ENCODE measurements at places on chromosomes 2 and 18.

- DNase-seq = no peak
These were observed 186.3 kb downstream of the TMEM163 start for GRCh38 chr2:134532537-134532936.

- no peak for DNase-seq
These were observed 90.5 kb upstream of the MYO3B start for GRCh38 chr2:170087413-170087793.

DNA sequence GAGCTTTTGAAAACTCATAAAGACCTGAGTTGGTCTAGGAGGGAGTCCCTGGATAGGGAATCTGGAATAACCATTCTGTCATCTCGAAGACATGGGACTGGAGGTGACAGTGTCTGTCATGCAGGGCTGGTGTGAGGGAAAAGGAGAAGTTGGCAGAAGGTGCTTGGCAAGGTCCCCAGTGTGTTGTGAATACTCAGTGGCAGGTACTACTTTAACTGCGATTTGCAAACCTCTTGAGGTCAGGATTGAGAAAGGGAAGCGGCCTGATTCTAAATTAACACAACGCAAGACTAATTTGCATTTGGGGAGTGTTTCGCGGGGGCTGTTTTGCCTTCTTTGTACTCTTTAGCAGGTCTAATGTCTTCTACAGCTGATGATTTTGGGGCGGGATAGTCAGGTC lies 77.0 kb upstream of the TMEM200C start:
- DNase-seq = no peak

DNA sequence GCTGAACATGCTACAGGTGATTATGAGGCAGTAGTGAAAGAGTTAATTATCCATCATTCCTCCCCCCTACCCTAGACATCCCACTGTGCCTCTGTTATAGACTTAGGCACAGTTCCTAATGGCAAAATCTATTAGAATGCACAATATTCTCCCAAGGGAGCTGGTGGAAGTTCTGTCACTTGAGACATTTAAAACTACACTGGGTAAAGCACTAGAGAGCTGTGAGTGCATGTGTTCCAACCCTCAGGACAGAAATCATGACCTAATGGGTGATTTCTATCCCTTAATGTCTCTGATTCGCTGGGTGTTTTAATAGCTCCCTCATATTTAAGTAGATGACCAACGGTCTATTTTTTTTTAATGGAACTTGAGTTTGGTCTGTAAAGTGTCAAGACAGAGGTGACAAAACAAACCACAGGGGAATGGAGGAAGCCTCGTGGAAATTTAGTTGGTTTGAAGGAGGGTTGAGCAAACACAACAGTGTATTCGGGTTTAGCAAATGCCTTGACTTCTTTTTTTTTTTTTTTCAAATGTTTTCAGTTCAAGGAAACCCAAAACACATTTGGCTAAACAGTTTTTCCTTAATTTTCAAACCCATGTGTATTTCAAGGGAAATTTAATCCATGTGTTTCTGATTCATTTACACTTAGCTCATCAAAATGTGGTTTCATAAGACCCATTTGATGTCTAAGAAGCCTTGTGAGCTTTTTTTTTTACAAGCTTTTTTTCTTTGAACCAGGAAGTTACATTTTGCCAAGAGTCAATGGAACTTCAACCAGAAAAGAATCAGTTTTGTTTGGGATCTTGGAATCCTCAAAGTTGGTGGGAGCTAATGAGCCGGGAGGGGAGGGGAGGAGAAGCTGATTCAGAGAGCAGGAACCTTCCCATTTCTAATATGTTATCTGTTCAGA lies 665.1 kb upstream of the ZEB2 start:
- DNase-seq = no peak

DNA sequence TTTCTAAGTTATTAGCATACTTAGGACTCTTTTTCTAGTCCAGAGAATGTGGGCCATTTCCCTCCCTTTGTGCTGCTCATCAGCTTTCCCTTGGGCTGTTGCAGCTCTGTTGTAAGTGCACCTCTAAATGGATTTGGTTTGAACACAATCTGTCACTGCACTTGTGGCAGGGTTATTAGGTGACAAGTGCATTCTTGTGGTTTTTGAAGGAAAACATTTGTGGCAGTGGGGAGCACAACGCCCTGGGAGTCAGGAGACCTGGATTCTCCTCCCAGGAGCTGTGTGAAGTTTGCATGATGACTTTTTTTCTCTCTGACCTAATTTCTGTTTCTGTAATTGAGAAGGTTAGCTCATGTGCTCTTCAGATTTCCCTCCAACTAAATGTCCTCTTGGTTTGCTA lies 630.9 kb upstream of the FAM98A start:
- no peak for DNase-seq

GRCh38 chr2:51387235-51387634 lies 355.3 kb upstream of the NRXN1 start:
- no peak for DNase-seq

DNA sequence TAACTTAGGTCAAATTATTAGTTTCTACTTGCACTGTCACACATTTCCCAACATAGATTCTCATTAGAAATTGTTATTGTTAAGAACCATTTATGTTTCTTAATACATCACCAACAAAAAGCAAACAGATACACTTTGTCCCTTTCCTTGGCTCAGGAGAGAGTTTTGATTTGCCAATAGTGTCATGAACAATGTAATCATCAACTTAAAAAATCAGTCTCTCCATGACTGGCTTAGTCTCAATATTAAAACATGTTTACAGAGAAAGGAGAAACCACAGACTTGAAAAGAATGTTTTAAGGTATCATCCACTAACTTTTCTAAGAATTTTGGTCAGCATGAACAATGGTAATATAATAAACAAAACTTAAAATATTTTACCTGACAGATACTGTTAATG lies 416.5 kb upstream of the KCNH7 start:
- DNase-seq = no peak

DNA sequence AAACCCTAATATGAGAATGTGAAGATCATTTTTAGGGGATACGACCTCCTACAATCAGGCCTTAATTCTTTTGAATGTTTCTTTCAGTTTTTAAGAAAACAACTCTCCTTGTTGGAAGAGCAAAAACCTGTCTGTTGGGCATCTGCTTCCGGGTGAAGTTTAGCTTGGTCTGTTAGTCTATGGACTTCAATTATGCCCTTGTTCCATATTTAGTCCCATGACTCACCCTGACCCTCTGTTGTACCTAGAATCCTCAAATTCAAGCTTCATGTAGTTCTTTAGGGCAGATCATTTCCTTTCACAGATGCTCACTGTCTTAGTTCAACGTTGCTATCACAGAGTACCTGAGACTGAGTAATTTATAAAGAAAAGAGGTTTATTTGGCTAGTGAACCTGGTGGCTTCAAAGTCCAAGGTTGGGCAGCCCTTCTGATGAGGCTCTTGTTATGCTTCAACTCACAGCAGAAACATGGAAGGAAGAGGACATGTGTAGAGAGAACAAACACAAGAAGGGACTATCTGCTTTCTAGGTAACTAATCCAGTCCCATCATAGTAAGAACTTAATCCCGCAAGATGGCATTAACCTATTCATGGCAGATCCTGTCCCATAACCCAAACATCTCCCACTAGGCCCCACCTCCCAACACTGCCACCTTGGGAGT lies 82.5 kb upstream of the SERPINE2 start:
- no peak for DNase-seq

DNA sequence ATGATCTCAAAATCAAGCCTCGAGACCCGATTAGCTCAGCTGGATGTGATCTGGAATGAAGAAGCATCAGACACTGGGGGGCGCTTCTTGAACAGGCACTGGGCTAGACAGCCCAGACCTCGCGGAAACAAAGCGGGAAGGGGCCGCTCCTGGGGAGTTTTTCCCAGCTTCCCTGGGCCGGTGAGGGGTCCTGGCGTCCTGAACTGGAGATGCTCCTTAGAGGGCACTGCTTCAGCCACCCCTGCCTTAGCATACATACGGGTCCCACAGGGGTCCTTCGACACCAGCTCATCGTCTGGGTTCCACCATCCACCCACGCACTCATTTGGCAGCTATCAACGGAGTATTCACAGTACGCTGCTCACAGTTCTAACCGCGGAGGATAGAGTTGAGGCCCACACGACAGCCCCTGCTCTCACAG lies 146.7 kb downstream of the TSN start:
- no peak for DNase-seq

DNA sequence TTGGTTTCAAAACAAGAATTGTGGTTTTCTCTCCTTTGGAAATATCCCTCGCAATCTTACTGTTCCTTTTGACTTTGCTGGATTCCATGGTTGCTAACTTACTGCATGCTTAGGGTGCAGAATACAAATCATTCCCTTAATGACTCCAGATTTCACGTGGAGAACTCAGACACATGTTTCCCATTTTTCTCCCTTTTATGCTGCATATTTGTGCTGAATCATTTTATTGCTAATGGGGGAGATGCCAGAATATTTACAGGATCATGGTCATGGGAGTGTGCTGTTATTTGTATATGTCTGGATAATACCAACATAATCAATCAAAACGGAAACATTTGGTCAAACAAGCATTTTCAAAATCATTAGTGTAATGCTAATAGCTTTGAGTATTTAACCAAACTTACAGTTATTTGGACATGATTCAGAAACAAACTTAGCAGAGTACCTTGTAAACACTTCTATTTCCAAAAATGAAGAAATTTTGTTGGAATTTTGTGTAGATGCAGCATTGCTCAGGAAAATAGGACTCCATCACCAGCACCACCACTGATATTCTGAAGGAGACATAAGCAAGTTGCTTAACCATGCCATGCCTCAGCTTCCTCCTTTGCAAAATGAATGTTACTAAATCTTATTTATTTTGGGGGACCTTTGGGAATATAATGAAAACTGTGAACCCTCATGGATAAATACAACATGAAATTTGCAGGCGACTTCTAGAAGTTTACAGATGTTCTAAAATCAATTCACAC lies 122.5 kb upstream of the RND3 start:
- no peak for DNase-seq

- no peak for DNase-seq
These were observed 180.9 kb upstream of the ALKAL2 start for GRCh38 chr2:468648-469336.

DNA sequence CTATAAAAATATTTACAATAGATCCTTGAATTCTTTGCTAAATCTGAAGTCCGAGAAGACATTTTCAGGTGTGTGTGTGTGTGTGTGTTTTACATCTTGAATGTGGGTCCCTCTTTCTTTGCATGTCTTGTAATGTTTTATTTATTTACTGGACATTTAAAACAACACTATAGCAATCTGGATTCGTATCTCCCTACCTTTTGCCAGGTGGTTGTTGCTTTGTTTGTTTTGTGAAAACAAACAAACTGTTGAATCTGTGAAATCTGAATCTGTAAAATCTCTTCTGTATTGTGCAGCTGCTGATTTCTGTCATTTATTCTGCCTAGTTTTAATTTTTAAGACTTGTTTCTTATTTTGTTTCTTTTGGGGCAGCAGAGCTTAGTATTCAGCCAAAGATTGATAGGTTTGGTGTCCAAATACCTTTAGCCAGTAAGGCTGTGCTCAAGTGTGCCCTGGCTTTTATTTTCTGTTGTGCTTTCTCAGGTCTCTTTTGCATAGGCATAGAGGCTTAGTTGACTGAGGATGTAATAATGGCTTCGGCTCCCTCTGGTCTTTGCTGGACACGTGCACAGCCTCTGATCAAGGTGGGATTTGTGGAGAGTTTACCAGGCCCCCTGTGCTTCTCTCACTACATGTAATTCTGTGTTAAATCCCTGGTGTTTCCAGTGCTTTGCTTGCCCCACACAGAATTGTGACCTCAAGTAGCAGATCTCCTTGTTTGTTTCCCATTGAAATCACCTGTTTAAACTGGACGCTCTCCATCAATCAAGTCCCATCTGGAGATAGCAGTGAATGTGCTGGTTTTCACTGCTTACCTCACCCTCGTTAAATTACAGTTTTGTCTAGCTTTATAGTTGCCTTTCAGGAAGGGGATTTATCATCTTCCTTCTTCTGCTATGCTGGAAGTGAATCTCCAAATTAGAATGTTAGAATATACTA lies 71.1 kb downstream of the BIRC6 start:
- DNase-seq = no peak

DNA sequence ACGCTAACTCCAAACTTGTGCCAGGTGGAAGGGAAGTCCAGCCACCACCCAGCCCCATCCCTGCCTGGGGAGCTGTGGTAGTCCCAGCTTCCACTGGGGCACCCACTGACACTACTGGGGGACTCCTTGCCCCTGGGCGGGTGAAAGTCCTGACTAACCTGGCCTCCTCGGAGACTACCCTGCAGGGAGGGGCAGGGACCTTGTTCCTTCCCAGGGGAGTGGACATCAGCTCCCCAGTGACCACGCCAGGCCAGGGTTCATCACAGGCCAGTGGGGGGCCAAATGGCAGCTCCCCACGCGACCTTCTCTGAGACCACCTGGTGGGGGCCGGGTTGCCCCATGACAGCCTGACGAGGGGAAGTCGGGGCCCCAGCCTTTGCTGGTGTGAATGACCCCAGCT lies 420.0 kb upstream of the SALL3 start:
- no peak for DNase-seq

DNA sequence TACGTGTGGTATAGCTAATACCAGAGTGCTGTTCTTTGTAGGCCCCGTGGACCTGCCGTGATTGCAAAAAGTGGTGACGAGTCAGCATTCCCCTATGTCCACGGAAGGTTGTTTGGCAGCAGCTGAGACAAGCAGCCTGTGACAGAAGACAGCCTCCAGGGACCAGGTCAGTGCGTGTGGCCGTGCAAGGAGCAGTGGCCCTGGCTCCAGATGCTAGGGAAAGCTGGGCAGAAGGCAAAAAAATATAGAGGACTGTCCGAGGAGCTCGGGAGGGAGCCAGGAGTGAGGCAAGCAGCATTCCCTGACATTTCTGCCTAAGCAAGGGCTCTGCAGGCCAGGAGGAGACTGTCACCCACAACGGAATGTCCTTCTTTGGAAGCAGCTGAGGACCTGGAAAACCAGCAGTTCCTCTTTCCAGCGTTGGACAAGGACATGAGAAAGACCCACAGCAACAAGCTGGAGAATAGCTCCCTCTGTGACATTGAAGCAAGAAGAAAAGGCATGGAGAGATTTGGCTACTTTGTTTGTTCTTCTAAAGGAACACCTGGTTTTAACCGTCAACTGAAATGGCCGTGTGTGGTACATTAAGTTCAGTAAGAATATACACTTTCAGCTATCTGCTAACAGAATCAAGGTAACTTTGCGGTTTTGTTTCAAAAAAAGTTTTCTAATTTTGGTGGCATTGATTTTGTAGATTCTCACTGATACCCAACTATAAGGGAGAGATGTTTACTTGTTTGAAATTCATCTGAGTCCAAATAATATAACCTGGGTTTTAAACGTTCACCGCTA lies 58.3 kb downstream of the NPAS2 start:
- no peak for DNase-seq

Data from Calu3 (cell line).